ENCODE measurements at places on chromosomes 11 and 22. TPM values are rescaled to one million over a fixed set of nuclear protein-coding genes. Genes with fewer than 3 reads are reported as not detected.
A peak's percentile ranks its signal among the peaks of the same experiment; 100 is the strongest.

Gene PRRG4
- 6.0 TPM for total RNA-seq

- no peak for DNase-seq
These were observed 30.4 kb downstream of the BSX start for GRCh38 chr11:122951211-122951610.

DNA sequence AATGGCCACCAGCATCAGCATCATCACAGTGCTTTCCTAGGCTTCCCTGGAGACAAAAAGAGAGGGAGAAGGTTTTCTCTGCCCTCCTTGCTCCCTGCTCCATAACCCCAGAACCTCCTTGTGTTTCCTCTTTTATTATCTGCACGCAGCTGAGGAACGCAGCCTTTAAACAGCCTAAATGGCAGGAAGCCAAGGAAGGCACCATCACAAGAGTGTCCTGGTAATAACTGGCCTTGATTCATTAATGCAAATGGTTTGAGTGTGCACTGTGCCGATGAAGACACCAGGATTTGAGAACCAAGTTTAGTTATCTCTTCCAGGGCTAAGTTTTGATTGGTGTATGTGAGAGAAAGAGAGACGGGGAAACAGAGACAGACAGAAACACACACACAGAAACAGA lies 29.4 kb upstream of the DRD2 start:
- peak; percentile 22 for DNase-seq

GRCh38 chr11:96145163-96145585 lies 197.8 kb downstream of the MAML2 start:
- DNase-seq = peak; percentile 83

- no peak for DNase-seq
These were observed 3.6 kb downstream of the OTOG start for GRCh38 chr11:17550450-17551346.

Gene SYT8
- 11.1 TPM for total RNA-seq

DNA sequence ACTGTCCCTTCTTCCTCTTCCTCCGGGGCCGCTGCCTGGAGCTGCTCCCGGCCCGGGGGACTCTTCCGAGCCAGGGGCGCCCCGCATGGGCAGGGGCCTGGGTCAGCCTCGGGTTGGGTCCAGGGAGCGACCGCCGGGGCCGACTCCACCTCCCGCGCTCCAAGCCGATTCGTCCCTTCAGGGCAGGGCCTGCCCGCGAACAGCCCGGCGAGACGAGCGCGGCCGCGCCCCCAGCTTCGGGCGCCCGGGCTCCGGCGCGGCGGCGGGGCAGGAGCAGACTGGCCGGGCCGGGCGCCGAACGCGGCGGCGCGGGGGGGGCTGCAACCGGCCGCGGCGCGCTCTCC lies at the start of gene LARGE1:
TSS of gene LARGE1 (minus strand) at position 280 of the 344 bp plus-strand sequence.
- DNase-seq = peak; percentile 33

DNA sequence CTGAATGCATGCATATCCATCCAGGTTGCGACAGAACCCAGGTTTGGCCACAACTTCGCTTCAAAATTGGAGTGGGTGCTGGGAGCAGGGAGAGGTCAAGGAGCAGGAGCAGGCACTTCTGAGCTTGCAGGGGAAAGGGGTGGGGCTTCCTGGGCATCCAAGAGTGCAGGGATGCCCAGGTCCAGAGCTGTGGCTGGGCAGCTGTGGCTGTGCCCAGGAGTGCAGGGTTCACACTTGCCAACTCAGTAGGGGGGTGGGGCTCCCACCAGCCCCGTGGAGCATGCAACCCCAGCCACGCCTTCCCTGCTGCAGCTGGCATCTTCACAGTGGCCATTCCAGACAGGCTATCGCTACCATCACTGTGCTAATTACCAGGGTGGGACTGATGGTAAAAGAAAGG lies 115.3 kb upstream of the MTNR1B start:
- DNase-seq = no peak

Gene RGL4
- 3.1 TPM for total RNA-seq

GRCh38 chr22:49418341-49418894 lies 409.3 kb downstream of the BRD1 start:
- no peak for DNase-seq

Gene RASSF7
- total RNA-seq = 1.7 TPM

GRCh38 chr11:826836-827145 lies 928 bp upstream of the CRACR2B start:
- DNase-seq = no peak

GRCh38 chr11:35180317-35181233 lies 41.6 kb downstream of the CD44 start:
- DNase-seq = no peak

Gene ART5
- total RNA-seq = not detected

DNA sequence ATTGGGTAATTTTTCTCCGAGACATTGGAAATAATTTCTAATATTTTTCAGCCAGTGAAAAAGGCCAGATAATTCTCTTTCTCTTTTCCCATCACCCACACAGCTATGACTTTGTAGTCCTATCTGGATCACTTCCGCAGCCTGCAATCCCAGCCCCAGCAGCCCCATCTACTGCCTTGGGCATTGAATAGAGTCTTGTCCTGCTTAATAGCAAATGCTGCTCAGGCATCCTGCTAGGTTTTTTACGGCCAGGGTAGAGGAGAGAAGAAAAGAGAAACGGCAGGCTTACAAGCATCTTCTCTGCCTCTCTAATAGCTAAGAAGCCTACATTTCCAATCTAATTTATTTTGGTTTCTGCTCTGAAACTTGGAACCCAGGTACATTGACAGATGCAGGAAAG lies 154.3 kb upstream of the B3GAT1 start:
- DNase-seq = no peak

Gene FDXACB1
- total RNA-seq = 0.48 TPM

GRCh38 chr22:44412136-44412731 lies 85.8 kb downstream of the RTL6 start:
- peak; percentile 23 for DNase-seq

GRCh38 chr11:130037881-130038585 lies 31.7 kb upstream of the APLP2 start:
- no peak for DNase-seq

- DNase-seq = no peak
These were observed 24.8 kb downstream of the F2 start for GRCh38 chr11:46743693-46744339.

Gene FAM118B
- 42.9 TPM for total RNA-seq

Gene SMCO4
- total RNA-seq = 6.3 TPM

- no peak for DNase-seq
These were observed 327.8 kb downstream of the MIAT start for GRCh38 chr22:26985206-26985605.

Gene CREB3L1
- total RNA-seq = 23.4 TPM

GRCh38 chr11:14803846-14804245 lies 88.2 kb downstream of the CYP2R1 start:
- DNase-seq = no peak

Gene AMBRA1
- total RNA-seq = 48.6 TPM

DNA sequence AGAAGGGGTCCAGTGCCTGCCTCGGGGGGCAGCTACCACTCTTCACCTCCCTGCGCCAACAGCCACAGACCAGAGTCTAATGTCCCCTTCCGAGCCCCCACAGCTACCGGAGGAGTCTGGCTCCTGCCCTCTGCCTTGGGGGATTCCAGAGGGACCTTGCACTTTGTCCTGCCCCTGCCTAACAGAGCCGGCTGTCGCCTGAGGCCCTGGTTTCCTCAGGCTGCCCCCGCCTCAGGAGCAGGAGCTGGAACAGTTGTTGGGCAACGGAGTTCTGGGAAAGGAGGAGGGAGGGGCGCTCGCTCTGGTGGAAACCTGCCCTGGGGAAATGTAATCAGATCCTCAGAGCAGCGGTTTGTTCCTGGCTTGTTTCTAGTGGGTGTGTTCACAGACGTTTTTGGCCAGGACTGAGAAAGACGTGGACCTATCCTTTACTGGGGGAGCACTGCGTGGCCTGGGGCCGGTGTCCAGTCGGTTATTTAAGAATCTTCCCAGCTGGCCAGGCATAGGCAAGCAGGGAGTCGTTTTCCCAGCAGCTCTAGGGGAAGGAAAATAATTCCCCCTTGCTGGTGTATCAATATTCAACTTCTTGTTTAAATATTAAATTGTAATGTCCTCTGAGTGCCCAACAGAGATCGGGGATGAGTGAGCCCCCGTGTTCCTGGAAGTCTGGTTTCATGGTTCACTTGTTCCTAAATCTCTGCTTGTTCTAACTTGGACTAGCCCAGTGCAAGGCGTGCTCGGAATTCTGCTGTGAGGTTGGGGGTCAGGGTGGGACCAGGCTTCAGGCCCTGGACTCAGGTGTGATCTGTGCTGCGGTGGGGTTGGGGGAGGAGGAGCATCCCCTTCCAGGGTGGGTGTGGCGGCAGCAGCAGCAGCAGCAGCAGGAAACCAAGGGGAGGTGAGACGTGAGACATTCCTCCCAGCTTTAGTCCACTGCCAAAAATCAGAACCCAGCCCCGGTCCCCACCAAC lies 32.1 kb downstream of the A4GALT start:
- peak; percentile 97 for DNase-seq

DNA sequence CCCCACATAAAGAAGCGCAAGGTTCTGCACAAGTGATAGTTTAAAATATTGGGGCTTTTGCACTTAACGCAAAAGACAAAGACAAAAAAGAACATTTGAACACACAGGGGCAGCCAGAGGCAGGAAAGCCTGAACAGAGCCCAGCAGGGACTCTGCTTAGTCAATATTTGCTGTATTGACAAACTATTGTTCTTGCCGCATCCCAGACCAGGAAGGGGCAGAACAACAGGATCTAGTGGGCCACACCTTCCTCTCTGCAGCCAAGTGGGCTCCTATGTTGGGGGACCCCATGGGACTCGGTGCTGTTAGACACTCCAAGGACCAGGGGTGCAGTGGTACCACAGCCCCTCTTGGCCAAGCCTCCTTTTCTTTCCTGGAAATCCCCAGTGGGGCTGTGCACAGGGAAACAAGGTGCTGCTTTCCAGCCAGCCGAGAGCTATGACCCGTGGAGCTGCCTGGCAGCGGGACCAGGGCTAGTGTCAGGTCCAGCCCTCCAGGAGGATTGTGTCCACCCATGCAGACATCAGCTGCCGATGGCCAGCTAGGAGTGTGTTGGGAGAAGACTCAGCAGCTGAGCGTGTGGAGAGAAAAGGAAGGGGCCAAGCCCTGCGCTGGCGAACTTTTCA lies 43.3 kb upstream of the ANO1 start:
- no peak for DNase-seq

GRCh38 chr22:47086596-47087248 lies 324.3 kb downstream of the TBC1D22A start:
- DNase-seq = no peak

Gene PNPLA2
- total RNA-seq = 6.7 TPM

GRCh38 chr11:45151362-45151982 lies 5.0 kb downstream of the PRDM11 start:
- no peak for DNase-seq

- DNase-seq = peak; percentile 91
These were observed 1088.2 kb downstream of the TBC1D22A start for GRCh38 chr22:47850644-47851151.

Gene ROBO4
- total RNA-seq = 13.0 TPM

Gene ADM2
- 0.72 TPM for total RNA-seq

DNA sequence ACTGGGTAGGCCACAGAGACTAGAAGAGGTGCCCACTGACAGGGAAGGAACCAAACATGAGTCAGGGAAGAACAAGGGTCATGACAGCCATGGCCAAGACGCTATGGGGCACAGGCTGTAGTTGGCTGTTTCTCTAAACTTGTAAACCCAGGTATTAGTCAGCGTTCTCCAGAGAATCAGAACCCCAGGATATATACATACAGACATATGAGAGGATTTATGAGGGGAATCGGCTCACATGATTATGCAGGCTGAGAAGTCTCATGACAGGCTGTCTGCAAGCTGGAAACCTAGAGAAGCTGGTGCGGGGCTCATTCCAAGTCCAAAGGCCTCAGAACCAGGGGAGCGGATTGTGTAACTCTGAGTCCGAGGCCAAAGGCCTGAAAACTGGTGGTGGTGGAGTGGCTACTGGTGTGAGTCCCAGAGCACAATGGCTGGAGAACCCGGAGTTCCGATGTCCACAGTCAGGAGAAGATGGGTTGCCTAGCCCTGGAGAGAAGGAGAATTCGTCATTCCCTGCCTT lies 29.7 kb upstream of the CD81 start:
- no peak for DNase-seq

- no peak for DNase-seq
These were observed 5.0 kb upstream of the ROBO4 start for GRCh38 chr11:124902616-124903015.

Gene LRP4
- total RNA-seq = 4.1 TPM

- DNase-seq = peak; percentile 45
These were observed 34.5 kb upstream of the ETS1 start for GRCh38 chr11:128621601-128622501.

- no peak for DNase-seq
These were observed 42.2 kb upstream of the BLID start for GRCh38 chr11:122158171-122158570.

Gene PRDX5
- total RNA-seq = 152 TPM

Gene ACCS
- total RNA-seq = 12.5 TPM

- DNase-seq = peak; percentile 50
These were observed 23.2 kb downstream of the COMMD9 start for GRCh38 chr11:36265793-36266628.

GRCh38 chr22:20607157-20607907 lies 99.9 kb downstream of the MED15 start:
- DNase-seq = no peak

Gene IGSF22
- total RNA-seq = 2.6 TPM

- no peak for DNase-seq
These were observed 8.7 kb downstream of the DRAP1 start for GRCh38 chr11:65927904-65928397.

Gene DCDC1
- 15.4 TPM for total RNA-seq

- no peak for DNase-seq
These were observed 2.2 kb upstream of the CABP2 start for GRCh38 chr11:67525275-67525976.

GRCh38 chr11:26823963-26824362 lies 102.1 kb upstream of the SLC5A12 start:
- DNase-seq = no peak

DNA sequence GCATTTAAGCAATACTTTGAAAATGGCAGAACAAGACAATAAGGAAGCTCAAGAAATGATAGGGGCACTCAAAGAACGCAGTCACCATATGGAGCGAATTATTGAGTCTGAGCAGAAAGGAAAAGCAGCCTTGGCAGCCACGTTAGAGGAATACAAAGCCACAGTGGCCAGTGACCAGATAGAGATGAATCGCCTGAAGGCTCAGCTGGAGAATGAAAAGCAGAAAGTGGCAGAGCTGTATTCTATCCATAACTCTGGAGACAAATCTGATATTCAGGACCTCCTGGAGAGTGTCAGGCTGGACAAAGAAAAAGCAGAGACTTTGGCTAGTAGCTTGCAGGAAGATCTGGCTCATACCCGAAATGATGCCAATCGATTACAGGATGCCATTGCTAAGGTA lies 51.9 kb downstream of the SPECC1L start:
- no peak for DNase-seq

Gene FBLN1
- 248 TPM for total RNA-seq

GRCh38 chr11:120929090-120929489 lies 94.8 kb upstream of the TBCEL start:
- DNase-seq = no peak

GRCh38 chr11:13923716-13924650 lies 38.5 kb upstream of the SPON1 start:
- DNase-seq = no peak

- peak; percentile 88 for DNase-seq
These were observed 15.7 kb downstream of the GRIK4 start for GRCh38 chr11:120527111-120527761.

DNA sequence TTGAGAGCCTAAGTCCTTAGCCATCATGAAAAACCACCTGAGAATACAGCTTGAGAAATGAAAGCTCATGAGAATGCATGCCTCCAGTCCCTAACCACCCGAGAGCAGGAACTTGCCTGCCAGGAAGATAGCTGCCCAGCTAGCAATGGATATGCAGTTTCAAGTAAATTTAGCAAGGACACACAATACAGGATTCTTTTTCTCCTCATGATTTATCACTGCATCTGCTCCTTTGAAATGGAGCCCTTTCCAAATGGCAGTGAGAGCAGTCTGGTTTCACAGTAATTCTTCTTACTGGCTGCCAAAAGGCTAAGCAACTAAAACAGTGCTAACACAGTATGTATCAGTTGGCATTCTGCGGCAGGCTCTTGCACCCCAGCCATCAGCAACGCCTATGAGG lies 109.9 kb downstream of the MICAL3 start:
- peak; percentile 67 for DNase-seq

All from umbilical cord (tissue), 2 donors.